ENCODE measurements at places on chromosomes 12 and 14. TPM values are rescaled to one million over a fixed set of nuclear protein-coding genes. Genes with fewer than 3 reads are reported as not detected.

Gene KRT79
- not detected for polyA plus RNA-seq

Gene L3HYPDH
- polyA plus RNA-seq, result 49.8 TPM

Gene LMNTD1
- 0.57 TPM for polyA plus RNA-seq

Gene ADAM21
- polyA plus RNA-seq, result 0.26 TPM

- DNase-seq, result no peak
Observed at GRCh38 chr12:98058838-98059237, 456.6 kb upstream of the TMPO start.

DNA sequence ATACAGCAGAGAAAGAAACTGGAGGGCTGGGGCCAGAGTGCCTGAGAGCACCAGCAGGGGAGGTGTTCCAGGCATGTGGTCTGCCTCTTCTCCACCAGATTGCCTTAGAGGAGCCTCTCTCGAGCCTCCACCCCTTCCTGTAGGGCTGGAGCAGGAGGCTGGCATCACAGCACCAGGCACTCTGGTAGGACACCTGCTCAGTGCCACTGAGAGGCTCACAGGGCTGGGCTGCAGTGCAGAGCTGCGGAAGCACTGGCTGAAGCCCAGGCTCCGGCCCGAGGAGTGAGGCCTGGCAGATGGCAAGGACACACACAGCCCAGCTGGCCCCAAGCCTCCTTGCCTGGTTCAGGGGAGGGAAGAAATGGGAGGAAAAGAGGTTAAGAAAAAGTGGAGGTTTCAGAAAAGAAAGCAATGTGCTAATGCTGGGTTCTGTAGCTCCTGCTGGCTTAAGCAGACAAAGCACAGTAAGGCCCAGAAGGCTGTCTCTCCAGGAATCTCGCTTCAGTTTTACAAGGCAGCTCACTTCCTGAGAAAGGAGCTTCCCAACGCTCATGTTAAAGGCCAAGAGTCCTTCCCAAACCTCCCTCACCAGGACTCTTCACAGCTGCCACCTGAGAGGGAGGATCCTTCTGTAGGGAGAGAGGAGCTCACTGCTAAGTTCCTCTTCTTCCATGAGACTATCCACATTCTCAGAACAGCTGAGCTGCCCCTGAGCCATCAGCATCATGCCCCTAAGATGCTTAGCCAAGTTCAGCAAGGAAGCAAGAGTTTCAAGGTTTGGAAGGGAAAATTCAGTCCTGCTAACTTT lies 23.8 kb downstream of the SPTB start:
- no peak for DNase-seq

- no peak for DNase-seq
Observed at GRCh38 chr14:104876251-104876699, 11.2 kb downstream of the CEP170B start.

DNA sequence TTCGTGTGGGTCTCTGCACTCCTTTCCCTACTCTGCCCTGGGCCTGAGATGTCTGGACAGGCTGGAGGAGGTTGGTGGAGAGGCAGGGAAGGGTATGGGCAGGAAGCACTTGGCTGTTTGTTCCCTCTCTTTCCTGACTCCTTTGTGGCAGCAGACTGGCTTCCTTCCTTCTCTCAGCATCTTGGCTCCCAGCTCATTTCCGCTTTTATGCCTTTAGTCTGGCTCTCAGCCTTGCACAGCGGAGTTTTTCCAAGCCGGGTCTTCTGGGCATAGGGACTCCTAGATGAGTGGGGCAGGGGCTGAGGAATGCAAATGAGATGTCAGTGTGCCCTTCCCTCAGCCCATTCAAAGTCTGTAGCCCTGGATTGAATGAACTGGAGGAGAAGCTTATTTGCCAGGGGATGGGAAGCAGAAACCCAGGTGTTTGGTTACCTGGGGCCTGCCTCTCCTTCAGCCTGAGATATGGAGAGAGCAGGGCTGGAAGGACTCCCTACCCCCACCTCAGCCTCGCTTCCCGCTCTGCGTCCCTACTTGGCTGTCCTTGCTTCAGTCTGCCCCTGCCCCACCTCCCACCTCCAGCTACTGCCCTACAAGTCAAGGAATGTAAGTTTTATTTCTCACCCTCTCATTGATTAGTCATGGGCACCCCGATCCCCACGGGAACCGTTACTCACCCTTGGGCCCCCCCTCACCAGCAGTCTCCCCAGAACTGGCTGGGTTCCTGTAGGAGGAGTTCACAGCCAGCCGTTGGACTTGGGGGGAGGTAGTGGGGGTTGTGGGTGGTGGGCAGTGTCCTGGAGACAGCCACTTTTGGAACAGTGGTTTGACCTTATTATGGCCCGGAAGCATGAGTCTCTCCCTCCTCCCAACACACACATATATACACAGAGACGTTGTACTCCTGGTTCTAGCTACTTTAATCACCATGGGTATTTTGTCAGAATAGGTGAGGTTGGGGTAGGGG lies 9.3 kb upstream of the ITGA5 start:
- no peak for DNase-seq

Gene HELB
- polyA plus RNA-seq, result 2.0 TPM

DNA sequence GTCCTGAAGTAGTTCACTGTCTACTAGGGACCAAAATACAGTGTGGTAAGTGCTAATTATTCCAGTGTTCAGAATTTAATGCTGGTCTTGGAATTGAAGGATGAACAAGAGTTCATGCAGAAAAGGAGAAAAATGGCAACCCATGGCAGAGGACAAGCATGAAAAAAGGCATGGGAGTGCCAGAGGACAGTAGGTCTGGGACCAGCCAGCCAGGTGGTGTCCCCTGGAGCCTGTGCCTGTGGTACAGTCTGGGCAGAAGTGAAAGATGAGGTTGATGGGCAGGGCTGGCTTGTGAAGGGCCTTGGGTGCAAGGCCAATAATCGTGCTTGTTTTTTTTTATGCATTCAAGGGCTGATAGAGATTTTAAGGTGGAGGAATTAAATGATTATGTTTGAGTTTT lies 21.0 kb downstream of the C12orf75 start:
- DNase-seq, result no peak

- peak; percentile 66 for DNase-seq
Observed at GRCh38 chr14:71358209-71358931, 451.1 kb downstream of the PCNX1 start.

DNA sequence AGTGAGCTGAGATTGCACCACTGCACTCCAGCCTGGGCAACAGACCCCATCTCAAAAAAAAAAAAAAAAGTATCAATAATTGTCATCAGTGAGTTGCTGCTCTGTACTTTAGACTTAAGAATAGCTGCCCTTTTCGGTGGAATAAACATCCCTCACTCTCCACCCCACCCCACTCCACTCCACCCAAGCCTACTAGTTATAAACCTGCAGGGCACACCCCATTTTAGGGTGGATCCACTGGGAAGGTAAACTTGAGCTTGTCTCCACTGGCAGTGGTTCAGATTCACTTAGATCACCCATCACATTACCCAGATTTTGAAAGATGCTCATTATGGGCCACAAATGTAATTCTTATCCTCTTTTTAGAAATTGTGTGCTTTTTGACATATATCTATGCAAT lies 106.4 kb downstream of the GPR135 start:
- DNase-seq, result no peak

DNA sequence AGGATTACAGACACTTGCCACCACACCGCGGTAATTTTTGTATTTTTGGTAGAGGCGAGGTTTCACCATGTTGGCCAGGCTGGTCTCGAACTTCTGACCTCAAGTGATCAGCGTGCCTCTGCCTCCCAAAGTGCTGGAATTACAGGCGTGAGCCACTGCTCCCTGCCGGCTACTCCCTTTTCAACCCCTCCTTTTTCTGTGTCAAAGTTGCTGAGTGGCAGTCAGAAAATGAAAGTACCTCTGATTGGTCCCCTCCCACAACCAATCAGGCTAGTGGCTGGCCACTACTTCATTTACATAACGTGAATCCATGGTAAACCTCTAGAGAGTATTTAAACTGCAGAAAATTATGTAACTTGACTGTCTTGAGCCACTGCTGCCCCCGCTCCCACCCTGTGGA lies 5.9 kb downstream of the RESF1 start:
- DNase-seq, result no peak

All from AG04450 (cell line).